ENCODE measurements at places on chromosomes 16 and 17.

- DNase-seq = no peak
Observed at GRCh38 chr16:49596648-49597291, 223.2 kb downstream of the C16orf78 start.

DNA sequence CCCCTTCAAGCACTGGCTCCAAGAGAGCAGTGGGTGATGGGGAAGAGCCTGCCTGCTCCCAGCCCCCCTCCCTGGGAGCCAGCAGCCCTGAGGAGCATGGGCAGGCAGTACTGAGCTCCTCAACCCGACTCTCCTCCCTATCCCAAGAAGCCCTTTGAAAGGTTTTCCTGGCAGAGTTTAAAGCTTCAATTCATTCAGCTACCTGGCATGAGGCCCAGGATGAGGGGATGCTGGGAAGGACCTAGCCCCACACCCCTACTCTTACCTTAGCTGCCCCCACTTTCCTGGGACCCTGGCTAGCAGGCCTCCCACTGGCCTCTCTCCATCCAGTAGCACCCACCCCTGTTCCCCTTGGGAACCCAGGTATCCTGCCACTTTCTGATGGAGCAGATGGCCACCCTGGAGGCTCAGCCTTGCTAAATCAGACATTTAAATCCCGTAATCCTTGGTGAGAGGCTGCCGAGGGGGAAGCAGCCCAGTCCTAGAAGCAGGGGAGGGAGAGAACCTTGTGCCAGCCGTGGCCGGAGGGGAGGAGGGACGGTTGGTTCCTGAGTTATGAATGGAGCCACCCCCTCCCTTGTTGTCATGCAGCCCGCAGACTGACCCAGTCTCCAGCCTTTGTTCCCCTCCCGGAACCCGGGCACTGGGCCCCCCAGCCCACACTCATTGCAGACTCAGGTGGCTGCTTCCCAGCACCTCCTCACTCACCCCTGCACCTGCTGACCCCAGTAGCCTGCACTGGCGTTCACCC lies 17.1 kb downstream of the ATP1B2 start:
- no peak for DNase-seq

DNA sequence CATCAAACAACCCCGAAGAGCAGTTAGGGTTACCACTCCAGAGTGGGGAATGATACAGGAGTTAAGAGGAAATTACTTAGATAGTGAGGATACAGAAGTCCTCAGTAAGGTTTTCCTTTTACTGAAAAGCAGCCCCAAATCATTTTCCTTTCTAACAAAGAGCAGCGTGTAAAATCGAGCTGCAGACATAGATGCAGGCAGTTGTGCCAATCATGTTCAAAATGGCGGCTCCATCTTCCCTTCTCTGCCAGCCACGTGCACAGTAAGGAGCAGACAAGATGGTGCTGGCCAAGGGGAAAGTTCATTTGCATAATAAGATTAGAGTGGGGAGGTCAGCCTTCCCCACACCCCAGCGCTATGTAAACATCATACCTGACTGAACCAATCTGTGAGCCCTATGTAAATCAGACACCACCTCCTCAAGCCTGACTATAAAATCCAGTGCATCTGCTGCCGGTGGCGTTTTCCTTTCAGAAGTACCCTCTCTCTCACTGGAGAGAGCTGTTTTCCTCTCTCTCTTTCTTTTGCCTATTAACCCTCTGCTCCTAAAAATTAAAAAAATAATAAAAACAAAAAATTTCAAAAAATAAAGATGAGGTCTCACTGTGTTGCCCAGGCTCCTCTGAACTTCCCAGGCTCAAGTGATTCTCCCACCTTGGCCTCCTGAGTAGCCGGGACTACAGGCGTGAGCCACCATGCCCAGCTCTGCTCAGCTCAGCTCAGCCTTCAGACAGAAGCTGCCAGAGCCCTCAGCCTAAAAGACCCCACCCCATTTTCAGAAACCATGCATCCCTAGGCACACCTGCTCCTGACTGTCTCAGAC lies 2.6 kb upstream of the SRL start:
- no peak for DNase-seq

DNA sequence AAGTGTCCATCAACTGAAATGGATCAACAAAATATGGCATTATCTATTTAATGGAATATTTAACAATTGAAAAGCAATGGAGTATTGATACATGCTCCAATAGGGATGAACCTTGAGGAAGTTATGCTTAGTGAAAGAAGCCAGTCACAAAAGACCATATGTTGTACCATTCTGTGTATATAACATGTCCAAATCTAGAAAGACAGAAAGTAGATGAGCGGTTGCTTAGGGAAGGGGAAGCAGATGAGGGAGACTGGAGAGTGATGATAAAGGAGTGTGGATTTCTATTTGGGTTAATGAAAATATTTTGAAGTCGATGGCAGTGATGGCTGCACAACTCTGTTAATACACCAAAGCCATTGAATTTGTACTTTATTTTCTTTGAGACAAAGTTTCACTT lies 8.5 kb upstream of the ERN1 start:
- no peak for DNase-seq

GRCh38 chr16:19765860-19766553 lies 47.9 kb downstream of the IQCK start:
- DNase-seq = no peak

- no peak for DNase-seq
Observed at GRCh38 chr17:76820561-76820960, 47.6 kb upstream of the MGAT5B start.

DNA sequence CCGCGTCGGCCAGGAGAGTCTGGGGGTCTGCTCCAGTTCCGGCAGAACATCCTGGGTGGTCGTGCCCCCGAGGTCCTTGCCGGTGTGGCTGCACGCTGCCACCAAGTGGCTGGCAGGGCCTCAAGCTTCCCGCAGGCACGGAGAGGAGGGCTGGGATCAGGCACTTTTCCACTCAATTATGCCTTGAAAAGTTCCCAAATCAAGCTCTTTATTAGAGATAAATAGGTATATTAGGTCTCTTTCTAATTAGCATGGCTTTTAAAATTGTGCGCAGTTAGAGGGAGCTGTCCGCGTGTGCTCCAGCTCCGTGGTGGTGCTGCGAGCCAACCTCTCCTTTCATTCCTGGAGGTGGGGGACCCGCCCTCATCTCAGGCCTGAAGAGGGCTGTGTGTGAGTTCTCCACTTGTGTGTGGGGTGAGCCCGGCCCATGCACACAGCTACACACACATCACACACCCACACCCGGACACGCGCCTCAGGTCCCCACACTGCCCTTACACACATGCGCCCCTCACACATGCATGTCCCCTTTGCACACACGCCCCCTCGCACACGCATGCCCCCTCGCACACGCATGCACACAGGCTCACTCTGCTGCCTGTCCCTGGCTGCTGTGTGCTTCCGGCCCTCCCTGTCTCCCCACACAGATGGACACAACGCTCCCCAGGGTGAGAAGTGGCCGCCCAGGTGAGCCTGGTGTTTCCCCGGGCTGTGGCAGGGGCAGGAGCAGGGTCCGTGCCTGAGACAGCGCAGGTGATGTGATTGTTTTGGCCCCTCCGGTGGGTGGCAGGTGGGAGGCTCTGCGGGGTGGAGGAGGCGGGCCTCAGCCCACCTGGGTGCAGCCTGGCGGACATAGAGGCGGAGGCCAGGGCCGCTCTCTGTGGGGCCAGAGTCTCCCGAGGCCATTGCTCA lies 28.8 kb downstream of the CACNA1H start:
- DNase-seq = no peak

DNA sequence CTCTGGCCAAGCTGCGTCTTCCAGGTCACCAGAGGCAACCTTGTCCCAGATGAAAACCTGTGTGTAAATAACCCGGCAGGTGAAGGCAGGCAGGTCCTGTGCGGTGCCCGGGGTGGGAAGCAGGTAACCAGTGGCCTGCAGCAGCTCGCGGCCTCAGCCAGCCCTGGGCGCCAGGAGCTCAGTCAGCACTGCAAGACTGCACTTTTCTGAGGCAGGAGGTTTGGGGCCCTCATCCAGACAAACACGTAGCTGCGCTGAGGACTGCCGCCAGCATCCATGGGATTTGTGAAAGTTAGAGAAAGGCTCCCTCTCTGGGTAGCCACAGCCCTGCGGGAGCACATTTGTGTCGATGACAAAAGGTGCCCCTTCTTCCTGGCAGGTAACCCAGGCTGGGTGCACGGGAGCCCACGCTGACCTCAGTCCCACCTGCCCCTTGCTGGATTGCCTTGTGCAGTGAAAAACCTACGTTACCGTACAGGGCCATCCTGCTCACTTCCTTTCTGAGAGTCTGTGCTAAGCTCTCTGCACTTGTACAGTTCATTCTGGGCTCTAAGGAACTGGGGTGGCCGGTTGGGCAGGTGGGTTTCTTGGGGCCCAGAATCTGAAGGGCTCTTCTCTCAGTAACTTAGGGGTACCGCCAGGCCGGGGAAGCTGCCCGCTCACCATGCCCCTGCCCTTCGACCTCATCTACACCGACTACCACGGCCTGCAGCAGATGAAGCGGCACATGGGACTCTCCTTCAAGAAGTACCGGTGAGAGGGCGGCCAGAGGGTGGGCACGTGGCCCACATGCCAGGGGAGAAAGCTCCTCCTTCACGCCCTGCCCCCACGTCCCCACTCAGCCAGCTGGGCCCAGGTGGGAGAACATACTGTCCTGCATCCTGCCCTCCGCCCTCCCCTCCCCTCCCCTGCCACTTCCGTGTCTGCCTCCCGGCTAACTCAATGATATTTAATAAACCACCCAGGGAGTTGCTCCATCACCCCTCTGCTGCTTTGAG lies 56.4 kb downstream of the MGAT5B start:
- no peak for DNase-seq
